Stimulated activated CD4-positive, alpha-beta T cell treated with anti-CD3 and anti-CD28 coated beads, TNF-alpha, amount 100 ng/mL, for 1 hour (primary cell): ENCODE measurements at places on chromosomes 3 and 15.

- DNase-seq, result no peak
These were observed 4.6 kb upstream of the SMCO1 start for GRCh38 chr3:196519718-196520082.

DNA sequence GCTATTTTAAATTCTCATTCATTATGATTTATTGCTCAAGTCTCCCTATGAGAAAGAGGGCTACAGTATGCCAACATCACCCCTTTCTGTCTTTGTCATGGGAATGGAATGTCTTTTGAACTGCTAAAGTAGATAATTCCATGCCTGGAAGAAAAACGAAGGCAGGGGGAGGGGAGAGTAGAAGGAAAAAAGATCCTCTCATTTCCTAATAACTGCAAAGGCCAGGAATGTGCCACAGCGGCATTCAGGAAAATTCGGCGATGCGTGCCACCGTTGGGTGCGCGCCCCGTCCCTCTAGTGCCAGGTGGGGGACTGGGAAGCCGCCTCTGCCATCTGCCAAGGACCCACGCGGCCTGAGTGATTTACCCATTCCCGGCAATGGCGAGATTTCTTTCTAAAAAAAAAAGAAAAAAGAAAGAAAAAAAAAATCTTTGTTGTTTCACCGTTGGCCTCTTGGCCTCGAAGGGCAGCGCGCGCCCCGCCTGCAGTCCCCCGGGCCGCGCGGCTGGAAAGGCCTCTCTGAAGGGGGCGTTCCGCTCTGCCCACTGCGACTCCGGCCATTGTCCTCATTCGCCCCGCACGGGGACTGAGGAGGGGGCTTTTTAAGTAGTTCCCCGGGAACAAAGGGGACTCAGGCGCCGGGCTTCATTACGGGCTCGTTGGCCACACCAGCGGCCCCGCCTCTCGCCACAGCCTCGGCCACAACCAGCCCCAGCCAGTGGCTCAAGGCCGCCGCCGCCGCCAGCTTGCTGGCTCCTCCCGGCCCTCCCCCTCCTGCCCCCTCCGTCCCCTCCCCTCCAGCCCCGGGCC, 54.5 kb downstream of the CPN2 start:
- no peak for DNase-seq

GRCh38 chr3:163196815-163197374, 1700.3 kb downstream of the OTOL1 start:
- no peak for DNase-seq

- no peak for DNase-seq
These were observed 4.8 kb upstream of the PLXNB1 start for GRCh38 chr3:48434591-48435222.

DNA sequence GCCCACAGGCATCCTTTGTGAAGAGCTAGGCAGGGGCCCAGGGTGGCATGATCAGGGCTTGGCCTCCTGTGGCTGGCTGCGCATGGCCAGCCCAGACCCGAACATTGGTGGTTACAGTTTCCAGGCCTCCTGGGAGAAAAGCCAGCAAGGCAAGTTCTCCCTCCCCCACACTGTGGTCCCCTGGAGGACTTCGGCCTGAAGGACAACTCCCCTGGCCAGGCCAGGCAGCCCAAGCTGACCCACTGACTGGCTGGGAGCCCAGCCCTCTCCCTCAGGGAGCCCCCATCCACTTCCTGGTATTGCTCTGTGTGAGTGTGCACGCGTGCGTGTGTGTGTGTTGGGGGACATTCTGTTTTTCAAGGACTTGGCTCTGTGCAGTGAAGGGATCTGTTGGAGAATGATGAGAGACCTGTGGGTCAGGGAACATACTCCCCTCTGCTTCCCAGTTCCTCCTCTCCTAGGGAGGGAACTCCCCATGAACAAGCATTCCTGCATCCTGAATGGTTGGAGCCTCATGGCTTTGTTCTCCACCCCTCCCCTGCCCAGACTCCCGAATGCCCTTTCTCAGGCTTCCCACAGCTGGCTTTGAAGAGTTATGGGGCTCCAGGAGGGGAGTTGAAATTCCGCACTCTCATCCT, 29.5 kb downstream of the CORO2B start:
- no peak for DNase-seq

GRCh38 chr15:99416191-99417188, 149.3 kb upstream of the MEF2A start:
- DNase-seq, result no peak

DNA sequence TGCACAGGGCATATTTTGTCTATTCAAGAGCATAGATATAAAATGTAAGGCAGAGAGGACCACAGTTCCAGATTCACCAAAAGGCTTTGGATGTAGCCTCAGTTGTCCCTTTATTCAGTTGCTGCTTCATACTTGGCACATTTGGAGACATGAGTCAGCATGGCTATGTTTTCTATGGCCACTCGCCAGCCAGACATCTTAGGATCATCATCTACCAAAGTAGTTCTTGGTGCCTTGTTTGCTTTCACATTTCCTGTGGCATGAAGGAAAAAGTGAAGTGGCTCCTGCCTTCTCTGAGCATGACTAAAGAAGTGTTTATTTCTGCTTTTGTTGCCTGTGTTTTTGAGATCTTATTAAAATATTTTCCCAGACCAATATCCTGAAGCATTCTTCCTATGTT, 7.2 kb downstream of the SUSD5 start:
- DNase-seq, result no peak

DNA sequence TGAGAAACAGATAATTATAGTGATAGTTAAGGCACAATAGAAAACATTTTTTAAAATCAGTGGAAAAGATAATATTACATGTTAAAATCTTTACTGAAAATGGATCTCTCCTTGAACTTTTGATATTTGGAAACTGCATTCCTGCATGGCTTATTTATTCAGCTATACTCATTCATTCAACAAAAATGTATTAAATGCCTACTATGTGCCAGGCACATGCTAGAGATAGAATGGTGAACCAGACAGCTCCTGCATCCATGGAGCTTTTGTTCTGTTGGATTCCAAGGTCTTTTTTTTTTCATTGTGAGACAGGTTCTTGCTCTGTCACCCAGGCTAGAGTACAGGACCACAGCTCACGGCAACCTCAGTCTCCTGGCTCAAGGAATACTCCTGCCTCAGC, 4.5 kb downstream of the PXK start:
- no peak for DNase-seq

GRCh38 chr3:141998669-141999290, 122.3 kb downstream of the ATP1B3 start:
- DNase-seq, result no peak

DNA sequence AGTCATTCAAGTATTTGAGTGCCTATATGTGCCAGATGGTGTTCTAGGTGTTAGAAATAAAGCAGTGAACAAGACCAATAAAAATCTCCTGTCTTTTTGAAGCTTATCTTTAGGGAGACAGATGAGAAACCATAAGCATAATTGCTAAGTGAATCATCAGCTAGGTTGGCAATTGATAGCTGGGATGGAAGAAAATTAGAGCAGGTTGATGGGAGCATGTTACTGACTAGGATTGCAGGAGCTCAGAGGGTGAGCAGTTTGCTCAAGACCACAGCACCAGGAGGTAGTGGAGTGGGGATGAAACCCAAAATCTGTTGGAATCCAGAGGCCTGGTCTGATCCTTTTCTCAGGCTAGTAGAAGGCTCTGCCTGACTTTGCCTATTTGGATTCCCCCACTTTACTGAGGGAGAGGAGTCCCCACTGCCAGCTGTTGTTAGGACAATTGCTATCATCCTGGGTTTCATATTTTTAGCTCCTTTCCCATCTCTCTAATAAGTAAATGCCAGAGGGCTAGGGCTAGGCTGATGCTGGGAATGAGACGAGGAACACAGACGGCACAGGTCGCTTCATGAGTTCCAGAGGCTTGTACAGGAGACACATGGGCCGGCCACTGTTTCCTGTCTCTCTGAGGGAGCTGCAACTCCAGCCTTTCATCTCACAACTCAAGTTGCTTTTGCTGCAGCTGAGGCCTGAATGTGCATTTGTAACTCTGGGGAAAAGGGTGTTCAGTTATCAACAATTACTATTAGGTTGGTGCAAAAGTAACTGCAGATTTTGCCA, 102.9 kb downstream of the CACNA1D start:
- DNase-seq, result no peak

DNA sequence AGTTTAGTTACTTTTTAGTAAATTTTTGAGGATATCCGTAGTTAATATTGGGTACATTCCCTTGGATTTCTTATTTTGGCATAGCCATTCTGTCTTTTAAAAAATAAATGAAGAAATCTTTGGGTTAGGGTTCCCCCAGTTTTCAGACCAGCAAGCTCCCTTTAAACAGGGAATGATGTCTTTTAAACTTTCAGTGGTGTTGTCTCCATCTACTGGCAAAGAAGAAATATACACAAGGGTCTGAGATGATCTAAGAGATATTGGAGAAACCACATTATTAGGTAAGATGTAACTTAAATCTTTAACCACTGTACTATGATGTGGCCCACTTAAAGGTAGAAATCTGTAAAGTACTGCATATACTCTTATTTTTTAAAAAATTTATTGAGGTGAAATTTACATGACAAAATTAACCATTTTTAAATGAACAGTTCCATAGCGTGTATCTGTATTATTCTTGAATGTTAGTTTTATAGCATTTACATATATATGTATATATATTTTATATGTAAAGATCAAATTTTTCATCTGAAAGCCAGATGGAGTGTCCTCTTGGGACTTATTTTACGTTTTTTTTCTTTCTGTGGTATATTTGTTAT, 35.1 kb upstream of the EIF3J start:
- no peak for DNase-seq

DNA sequence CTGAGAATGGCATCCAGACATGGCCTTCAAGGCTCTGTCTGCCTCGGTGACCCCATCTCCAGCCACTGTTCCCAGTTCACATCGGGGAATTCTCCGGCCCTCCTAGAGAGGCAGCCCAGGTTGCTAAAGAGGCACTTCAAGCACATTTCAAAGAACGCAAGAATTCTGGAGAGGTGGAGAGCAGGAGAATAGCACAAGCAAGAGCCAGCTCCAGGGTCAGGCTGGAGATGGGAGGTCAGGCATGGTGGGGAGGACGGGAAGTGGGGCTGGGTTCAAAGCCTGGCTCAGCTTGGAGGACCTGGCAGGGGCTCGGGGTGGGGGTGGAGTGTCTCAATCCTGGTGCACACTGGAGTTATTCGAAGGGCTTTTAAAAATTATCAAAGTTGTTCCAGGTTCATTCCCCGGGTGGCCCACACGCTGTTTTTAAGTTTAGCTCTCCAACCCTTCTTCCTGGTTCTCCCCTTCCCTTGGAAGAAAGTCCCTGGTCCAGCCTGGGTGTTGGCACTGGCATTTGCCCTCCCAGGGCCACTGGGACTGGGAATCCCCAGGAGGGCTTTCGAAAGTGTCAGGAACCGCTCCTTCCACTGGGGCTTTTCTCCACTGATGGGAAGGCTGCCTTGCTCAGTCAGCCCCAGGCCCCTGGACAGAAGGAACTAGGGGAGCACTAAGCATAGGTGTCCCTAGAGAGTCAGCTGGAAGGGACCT, 35.8 kb downstream of the ZNF710 start:
- DNase-seq, result no peak

DNA sequence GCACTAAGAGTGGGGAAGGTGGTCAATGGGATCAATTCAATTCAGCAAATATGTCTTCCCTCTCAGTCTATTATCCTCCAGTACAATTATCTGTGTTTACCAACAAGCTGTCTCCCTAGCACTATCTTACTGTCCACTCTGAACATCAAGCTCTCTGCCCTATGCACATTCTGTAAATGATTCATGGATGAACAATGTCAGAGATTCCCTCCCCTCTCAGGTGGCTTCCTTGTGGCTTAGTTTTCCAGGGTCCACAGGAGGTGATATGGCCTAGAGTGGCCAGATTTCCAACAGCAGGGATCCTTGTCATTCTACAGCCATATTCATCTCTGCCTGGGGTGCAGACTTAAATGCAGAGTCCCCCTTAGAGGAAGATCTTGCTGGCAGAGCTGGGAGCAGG, 225.1 kb downstream of the UACA start:
- no peak for DNase-seq

GRCh38 chr3:184525337-184526087, 36.1 kb upstream of the EPHB3 start:
- no peak for DNase-seq

DNA sequence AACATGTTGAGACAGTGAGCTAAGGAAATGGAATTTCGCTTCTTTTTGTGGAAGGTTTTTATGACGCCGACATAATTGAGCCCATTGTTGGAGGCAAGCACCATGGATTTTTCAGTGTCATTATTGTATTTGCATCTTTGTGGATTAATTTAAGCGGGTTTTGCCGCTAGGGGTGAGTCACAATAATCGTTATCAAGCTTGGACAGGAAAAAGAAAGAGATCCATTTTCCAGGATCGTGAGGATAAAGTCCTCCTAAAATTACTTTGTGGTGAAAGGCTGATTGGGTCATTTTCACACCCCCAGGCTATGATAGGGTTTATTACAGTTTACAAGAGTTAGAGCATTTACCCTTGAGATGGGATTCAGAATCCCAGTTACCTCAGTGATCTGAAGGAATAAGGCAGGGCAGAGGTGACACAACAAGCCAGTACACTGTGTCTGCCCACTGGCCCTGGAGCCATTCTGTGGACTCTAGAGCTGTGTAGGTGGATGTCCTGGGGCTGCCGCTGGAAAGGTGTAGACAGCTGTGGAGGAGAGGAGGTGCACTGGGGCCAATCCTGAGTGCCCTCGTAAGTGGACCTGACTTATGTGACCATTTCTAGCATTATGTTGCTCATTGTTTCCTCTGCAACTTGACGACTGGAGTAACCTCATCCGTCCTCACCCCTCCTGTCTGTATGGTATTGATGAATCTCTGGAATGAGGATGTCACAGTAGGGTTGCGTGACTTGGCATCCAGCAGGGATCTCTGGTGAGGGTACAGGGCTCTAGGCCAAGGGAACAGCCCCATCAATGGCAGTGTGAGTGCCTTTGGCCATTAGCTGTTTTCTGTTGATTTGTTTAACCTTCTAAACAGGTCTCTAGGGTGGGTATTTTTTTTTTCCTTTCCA, 370.1 kb downstream of the LRTM1 start:
- DNase-seq, result no peak

- DNase-seq, result no peak
These were observed 362.2 kb upstream of the SLCO3A1 start for GRCh38 chr15:91491101-91491950.

DNA sequence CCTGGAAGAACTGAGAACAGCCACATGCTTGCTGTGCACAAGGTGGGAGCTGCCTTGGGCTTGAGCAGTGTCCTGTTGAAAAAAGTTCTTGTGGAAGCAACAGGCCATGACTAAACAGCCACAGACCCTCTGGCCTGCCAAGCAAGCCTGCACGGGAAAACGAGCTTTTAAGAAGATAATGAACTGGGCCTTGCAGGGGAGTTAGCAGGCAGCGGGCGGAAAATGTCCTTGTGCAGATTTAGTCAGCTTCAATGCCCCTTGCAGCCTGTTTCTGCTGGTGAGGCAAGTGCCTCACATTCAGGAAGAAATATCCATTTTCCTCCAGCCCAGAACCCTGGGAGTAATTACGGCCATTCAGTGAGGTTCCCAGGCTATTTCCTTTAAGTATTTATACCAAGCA, 126.2 kb upstream of the KLHL25 start:
- no peak for DNase-seq

DNA sequence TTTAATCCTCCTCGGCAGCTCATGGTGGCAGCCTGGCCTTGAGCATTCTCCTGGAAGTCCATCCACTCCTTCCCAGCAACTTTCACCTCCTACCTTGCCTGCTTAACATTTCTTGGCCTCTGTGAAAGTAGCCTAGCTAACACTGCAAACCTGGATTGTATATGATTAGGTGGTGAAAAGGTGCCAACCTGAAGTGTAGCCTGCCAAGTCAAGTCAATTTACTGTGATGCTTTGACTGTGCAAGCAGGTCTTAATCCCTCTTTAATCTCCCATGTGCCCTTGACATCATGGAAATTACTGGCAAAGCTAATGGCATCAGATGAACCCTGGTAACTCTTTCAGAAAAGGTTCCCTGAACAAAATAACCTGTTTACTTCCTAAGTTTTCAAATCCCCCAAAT, 169.7 kb upstream of the NR2F2 start:
- no peak for DNase-seq
